Ascending aorta (tissue), 2 donors: ENCODE measurements at places on chromosomes 2 and 18. TPM values are rescaled to one million over a fixed set of nuclear protein-coding genes. Genes with fewer than 3 reads are reported as not detected.

DNA sequence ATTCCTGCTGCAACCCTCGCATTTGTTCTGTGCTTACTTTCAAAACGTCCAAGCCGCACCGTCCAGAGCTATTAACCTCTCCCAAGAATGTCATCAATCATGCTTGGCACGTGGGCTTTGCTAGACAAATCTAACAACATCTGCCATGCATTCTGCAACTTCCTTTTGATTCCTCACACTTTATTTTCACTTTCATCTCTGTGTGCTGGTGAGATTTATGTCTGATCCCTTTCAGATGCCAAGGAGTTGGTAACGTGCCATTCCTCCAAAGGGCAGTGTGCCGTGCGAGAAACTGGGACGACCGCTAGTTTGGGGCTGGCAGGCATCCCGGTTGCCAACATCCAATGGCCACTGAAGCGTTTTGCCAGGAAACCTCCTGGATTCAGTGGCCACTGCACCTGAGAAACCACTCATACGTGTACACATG is 230.0 kb upstream of the PARD3B start:
- DNase-seq, result no peak

DNA sequence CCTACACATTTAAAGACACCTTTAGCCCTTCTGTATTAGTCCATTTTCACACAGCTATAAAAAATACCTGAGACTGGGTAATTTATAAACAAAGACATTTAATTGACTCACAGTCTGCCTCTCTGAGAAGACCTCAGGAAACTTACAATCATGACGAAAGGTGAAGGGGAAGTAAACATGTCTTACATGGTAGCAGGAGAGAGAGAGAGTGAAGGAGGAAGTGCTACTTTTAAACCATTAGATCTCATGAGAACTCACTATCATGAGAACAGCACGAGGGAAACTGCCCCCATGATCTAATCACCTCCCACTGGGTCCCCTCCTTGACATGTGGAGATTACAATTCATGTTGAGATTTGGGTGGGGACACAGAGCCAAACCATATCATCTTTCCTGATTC is 946.6 kb downstream of the SLC4A3 start:
- DNase-seq, result no peak

DNA sequence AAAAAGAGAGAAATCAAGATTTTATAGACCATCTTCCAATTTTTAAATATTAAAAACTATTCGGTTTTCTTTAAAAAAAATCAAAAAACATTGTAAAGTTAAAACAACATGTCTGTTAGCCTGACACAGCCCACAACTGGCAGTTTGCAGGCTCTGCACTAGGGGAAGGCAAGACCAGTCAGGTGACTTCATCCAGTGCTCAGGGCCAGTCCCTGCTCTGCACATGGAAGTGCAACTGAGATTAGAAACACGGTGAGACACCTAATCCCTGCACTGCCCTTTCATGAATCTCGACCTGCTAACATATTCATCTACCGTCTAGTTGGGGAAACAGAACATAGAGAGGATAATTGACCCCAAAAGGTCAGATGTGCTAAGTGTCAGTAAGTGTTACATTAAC is 135.2 kb downstream of the BARD1 start:
- no peak for DNase-seq

RPRM gene
- not detected for total RNA-seq

DNA sequence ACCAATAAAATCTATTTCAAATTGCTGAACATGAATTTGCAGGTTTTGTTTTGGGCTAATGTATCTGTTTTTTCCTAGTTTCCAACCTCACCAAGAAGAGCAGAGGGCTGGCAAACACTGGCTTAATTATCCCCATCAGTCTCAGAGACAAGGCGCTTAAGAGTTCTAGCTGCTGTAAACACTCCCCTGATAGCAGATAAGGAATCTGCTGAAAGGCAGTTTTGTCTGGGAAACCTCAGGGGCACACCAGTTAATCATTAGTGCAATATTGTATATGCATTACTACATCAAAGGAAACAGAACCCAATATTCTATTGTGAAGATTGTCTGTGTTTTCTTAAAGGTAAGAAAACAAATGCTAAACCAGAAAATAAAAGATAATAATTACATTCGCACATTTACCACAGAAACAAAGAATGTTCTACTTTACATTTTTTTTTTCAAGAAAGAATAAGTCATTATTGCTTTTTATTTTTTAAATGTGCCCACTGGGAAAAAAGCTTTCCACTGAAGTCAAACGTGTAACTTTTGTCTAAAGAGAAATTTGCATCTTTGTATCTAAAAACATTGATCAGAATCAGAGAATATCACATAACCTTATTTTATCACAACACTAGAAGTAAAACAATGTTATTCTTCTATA is 179.1 kb downstream of the ERBB4 start:
- DNase-seq, result no peak

GAREM2 gene
- total RNA-seq, result 2.1 TPM

GRCh38 chr18:55079067-55079466 is 119.8 kb upstream of the CCDC68 start:
- DNase-seq, result no peak

ACTG2 gene
- 134 TPM for total RNA-seq
